T47D (cell line): ENCODE measurements at places on chromosomes 1 and 21.

DNA sequence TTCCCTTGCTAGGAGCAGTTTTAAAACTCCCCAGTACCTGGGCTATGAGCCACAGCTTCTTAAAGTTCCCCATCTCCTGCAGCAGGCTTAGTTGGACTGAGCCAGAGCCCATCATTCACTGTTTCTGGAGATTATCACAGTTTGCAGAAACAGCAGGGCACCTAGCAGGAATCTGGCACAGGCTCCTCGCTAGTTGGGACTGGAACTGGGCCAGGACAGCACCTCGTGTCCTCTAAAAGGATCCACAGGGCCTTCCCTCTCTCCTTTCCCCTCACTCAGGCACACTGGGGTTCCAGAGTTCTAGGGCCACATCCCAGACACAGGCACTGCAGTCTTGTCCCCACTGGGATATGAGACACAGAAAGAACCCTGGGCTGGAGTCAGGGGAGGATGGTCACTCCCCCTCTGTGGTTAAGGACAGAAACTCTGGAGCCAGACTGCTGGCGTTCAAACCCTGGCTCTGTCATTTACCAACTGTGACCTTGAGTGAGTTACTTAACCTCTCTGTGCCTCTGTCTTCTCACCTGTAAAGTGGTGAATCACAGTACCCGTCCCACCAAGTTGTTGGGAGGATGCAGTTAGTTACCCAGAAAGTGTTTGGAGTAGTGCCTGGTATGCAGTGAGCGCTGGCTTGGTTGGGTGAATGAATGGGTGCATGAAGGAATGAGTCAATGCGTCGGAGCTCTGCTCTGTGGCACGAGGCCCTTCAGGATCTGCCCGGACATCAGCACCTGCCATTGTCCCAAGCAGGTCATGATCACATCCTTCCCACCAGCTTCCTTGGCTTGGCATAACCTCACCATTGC is 18.8 kb upstream of the ECE1 start:
- DNase-seq, result no peak

- no peak for DNase-seq
These were observed 59.2 kb upstream of the SSBP3 start for GRCh38 chr1:54465351-54465811.

- no peak for DNase-seq
These were observed 1.2 kb downstream of the RGL1 start for GRCh38 chr1:183806125-183806524.

DNA sequence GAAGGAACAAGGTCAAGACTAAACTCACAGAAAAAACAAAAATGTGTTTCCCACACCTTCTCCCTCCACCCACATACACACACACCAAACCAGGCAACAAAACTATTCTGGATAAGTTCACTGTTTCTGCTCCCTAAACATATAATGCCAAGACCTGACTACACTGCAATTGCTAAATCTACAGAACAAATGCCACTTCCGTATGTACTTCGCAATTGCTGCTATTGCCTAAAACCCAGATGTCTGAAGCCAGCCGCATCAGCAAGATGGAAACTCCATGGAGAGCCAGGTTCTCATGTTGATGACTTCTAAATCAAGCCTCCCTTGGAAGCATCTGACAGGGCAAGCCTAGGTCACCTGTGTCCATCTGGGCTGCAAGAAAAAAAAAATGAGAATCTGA is 8.3 kb upstream of the AIM2 start:
- DNase-seq, result no peak

- DNase-seq, result peak; percentile 44
These were observed 625.8 kb upstream of the ADGRL2 start for GRCh38 chr1:81174811-81175476.

GRCh38 chr1:209143916-209144315 is 439.6 kb upstream of the CAMK1G start:
- DNase-seq, result no peak

GRCh38 chr21:43922949-43923348 is 57.9 kb downstream of the AGPAT3 start:
- no peak for DNase-seq

GRCh38 chr1:170727963-170728362 is 64.0 kb downstream of the PRRX1 start:
- no peak for DNase-seq

GRCh38 chr1:41382480-41383090 is 21.4 kb downstream of the FOXO6 start:
- DNase-seq, result no peak

DNA sequence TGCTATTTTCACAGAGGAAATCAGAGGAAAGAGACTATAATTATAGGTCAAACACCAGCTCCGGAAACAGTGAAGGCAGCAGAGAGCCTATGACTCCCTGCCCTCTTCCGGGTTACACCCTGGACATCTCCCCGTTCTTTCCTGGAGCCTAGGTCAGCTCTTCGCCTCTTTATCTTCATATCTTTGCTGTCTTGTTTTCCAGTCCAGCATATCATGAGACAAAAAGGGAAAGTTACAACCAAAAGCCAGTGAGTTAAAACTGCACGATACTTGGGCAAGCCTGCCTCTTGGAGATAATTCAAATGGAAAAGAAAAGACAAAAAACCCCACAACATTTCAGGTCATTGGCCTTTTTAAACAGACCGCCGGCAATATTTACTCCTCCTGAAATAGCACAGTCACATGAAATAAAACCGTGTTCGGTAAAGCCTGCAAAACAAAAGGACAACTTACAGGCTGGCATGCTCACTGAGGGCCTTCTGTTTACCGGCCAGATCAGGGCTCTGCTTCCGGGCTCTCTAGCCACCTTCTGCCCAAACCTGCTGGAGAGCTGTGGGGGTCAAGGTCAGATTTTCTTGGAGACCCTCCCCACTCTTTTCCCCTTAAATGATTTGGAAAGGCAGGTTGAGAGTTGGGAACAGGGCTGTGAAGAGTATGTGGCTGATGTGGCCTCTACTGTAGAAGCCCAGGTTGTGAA is 42.8 kb upstream of the PPP2R5A start:
- no peak for DNase-seq

- DNase-seq, result no peak
These were observed 205.8 kb downstream of the SLC45A1 start for GRCh38 chr1:8523666-8524206.

DNA sequence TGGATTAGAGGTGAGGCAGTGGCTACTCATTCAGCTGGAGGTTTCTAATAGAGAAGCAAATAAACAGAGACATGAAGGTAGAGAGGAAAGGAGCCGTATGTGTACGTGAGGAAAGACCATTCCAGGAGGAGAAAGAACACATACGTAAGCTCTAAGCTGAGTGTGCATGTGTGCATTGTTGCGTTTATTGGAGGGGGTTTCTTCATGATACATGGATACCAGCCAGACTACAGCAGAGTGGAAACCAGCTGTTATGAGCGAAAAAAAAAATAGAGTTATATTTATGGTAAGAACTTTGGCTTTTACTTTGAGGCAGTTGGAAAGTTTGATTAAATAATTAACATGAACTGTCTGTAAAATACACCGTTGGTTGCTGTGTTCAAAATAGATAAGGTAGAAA is 173.4 kb upstream of the RGS18 start:
- DNase-seq, result no peak

- DNase-seq, result no peak
These were observed 121.8 kb upstream of the WNT4 start for GRCh38 chr1:22264464-22265341.

GRCh38 chr1:208603721-208604120 is 359.5 kb upstream of the PLXNA2 start:
- DNase-seq, result no peak

GRCh38 chr1:225577241-225577640 is 75.7 kb downstream of the ENAH start:
- DNase-seq, result no peak
